Left renal pelvis (tissue), 4 donors: ENCODE measurements at places on chromosomes 12 and 14.

GRCh38 chr12:57124261-57124877 lies 3.9 kb upstream of the LRP1 start:
- DNase-seq, result no peak

- no peak for DNase-seq
Observed at GRCh38 chr12:89087149-89087825, 265.0 kb downstream of the DUSP6 start.

DNA sequence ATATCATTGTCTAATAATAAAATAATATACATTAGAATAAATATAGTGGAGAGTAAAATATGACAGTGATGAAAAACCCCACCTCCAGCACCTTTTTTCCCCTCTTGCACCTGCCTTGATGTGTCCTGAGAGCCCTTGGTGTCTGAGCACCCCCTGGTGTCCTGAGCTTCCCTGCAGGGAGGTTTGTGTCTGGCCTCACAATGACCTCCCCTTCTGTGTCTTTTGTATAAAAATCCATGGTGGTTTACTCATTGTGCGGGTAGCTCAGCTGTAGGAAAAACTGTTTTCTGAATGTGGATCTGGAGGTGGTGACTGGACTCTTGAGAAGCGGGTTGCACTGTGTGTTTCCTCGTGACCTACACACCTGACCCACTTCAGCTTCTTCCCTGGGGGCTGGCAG lies 636.9 kb downstream of the TMEM121 start:
- no peak for DNase-seq

DNA sequence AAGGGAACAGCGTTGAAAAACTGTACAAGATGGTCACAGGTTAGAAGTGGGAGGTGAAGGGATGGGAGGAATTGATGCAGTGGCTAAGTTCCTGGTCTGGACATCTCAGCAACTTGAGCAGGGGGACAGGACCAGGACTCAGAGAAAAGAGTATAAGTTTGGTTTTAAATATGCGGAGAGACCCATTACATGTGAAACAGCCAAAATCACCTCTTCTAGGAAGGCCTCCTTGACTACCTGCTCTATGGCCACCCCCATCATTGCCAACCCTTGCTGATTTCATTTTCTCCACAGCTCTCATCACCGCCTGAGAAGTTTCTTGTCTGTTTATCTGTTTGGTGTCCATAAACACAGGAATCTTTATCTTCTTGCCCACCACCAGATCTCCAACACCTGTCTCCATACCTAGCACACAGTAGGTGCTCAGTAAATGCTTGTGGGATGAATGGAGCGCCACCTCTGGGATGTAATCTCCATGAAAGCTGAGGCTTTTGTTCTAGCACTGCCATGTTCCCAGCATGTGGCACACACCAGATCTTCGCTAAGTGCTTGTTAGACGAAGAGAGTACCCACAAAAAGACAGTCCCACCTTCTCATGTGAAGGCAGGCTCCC lies 11.2 kb upstream of the PHETA1 start:
- DNase-seq, result no peak

DNA sequence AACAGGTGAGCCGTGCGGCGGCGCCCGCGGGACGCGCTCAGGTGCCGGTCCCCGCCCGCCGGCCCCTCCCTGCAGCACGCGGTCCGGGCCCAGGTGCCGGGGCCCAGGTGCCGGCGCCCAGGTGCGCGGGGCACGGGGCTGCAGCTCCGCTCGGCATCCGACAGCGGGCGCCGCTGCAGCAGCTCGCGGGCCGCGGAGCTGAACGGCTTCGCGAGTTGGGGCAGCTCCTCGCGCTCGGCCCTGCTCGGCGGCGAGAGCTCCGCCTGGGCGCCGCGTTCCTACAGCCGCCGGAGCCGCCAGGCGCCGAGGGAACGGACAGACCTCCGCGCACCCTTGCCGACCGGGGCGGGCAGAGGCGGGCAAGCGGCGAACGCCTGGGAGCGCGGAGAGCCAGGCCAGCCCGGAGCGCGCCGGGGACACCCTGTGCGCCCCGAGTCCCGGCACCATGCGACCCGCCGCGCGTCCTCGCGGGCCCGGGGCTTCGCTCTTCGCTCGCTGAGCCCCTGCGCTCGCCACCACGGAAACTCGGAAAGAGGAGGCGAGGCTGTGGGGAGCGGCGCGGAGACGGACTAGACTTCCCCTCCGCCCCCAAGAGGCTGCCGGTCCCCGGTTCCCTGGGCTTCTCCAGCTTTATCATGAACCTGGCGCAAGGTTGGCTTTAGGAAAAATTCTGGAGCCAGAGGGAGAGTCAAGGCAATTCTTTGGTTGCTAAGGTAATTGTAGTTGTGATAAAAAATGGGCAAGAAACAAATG lies at the start of gene RGS6:
RGS6 (plus strand) TSS at position 201 of the 753 bp plus-strand sequence.
- peak; percentile 46 for DNase-seq

- no peak for DNase-seq
Observed at GRCh38 chr14:20690848-20691640, 2.5 kb downstream of the ANG start.

- DNase-seq, result no peak
Observed at GRCh38 chr14:20383636-20384035, 29.7 kb downstream of the TEP1 start.

GRCh38 chr12:21571046-21571445 lies 33.6 kb downstream of the GYS2 start:
- no peak for DNase-seq

- DNase-seq, result no peak
Observed at GRCh38 chr12:53340398-53340797, 4.2 kb upstream of the SP7 start.
